Stimulated activated CD8-positive, alpha-beta memory T cell treated with anti-CD3 and anti-CD28 coated beads, Interleukin-15, amount 100 ng/mL, for 4 hours (primary cell): ENCODE measurements at places on chromosomes 4 and X.

DNA sequence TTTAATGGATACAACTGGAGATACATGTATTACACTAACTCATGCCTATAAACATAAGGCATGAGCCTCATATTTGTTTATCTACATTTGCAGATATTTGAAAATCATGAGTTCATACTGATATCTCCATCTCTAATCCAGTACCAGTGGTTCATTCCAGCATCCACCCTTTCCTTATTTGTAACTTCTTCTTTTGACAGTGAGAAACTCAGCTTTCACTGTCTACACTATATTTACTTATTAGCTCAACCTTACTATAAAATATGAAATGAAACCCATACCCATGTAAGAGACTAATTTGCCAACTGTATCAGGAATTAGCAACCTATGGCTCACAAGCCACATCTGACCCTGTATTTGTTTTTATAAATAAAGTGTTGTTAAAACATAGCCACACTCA, 161.9 kb upstream of the GPRIN3 start:
- DNase-seq = no peak

- no peak for DNase-seq
Observed at GRCh38 chr4:87551361-87551760, 22.2 kb upstream of the SPARCL1 start.

DNA sequence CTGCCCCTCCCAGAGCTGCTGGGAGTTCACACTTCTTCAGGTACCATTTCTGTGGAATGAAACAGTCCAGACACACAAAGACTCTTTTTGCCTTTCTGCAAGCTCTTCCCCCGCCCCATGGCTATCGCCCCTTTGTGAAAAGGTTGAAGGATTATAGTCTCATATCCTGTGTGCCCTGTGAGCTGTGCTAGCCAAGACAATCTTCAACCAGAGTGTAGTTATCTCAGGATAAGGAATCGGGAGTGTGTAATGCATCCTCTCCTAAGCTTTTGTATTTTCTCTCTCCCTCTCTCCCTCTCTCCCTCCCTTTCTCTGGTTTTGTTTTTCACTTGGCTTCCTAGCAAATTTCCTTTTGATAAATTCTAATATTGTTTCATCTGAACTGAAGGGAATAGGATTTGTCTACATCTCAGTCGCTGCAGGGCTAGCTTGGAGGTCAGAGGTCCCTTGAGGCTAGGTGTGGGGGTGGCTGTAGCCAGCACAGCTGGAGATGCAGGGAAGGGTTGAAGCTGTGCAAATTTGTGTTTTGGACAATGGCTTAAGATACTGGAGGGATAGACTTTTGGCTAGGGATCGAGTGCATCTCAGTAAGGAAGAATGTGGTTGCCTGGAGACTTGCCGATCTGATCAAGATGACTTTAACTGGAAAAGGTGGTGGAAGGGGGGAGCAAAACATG, 74.6 kb upstream of the NALF2 start:
- DNase-seq = no peak

DNA sequence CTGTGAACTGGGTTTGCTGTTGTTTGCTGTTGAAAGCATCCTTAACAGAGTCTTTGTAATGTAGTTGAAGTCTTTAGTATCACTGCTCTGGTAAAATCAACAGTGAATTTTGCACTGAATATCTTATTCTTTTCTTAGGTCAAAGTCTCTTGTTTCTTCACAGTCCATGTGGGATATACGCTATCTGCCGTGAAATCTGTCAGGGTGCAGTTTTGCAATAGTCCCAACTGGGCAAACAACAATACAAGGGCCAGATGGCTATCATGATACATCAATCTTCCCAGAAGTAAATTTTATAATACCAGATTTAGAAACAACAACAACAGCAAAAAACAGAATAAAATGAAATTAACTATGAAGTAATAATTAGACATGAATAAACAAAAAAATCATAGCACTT, 123.5 kb downstream of the PPARGC1A start:
- no peak for DNase-seq

DNA sequence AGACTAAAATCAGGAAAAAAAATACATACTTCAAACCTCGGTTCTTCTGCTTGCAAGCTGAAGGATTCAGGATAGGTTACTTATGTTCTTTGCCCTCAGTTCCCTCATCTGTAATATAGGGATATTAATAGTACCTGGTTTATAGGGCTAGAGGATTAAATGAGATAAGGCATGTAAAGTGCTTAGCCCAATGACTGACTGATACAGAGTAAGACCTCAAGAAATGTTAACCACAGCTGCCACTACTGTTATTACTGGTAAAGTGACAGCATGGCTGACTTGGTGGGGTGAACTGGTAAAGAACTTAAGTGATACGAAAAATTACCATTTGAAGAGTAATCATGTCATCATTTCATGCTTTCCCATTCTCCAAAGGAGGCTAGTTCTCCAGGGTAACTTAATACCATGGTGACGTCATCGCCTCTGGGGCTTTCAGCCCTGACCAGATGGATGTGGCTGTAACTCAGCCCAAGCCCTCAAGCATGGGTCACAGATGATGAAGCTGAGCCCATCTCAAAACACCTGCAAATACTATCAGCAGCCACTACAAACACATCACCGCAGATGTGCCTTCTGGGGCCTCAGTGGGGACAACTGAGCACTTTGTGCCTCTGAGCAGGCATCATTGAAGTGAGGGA, 44.5 kb upstream of the SCML1 start:
- no peak for DNase-seq

GRCh38 chrX:47854474-47854873, 17.8 kb downstream of the ZNF81 start:
- no peak for DNase-seq

DNA sequence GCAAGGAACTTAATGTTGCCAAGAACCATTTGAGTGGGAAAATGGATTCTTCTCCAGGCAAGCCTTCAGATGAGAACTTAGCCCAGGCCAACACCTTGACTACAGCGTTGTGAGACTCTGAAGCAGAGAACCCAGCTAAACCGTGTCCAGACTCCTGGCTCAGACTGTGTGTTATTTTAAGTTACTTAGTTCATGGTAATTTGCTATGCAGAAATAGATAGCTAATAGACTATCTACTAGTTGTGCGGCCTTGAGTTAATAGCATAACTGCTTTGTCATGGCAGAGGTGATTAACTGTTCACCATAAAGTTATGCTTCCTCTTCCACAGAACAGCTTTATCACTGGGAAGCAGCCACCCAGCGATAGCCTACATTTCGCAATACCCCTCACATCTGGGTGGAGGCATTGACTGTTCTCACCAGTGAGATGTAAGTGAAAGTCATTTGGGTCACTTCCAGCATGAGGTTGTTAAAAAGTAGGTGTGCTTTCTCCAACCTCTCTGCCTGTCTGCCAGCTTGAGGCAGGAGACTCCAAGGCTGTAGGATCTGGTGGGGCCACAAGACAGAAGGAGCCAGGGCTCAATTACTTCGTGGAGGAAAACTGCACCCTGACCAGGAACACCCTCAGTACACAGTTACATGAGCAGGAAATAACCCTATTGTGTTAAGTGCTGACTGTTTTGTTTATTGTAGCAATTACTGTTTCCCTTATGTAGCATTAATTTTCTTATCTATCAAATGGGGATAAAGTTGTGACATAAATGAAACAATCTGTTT, 94.2 kb downstream of the GPAT3 start:
- DNase-seq = no peak

GRCh38 chrX:8042304-8042703, 115.1 kb upstream of the PNPLA4 start:
- no peak for DNase-seq

GRCh38 chr4:61723492-61723891, 523.4 kb downstream of the ADGRL3 start:
- no peak for DNase-seq

- DNase-seq = no peak
Observed at GRCh38 chrX:17511556-17511955, 136.6 kb downstream of the NHS start.

- no peak for DNase-seq
Observed at GRCh38 chrX:117843749-117844148, 272.9 kb downstream of the KLHL13 start.

- DNase-seq = no peak
Observed at GRCh38 chrX:133570549-133570948, 155.3 kb upstream of the GPC4 start.
